Psoas muscle (tissue), 8 donors: ENCODE measurements at places on chromosomes 12 and 14. TPM values are rescaled to one million over a fixed set of nuclear protein-coding genes. Genes with fewer than 3 reads are reported as not detected.

The FAM222A gene
- 1.8 TPM for total RNA-seq

The ISM2 gene
- total RNA-seq: not detected

The MON2 gene
- total RNA-seq: 18.2 TPM

The CLEC1A gene
- total RNA-seq: 2.1 TPM

The CDK2 gene
- total RNA-seq: 7.3 TPM

The HNF1A gene
- total RNA-seq: not detected

The OLR1 gene
- total RNA-seq: 0.66 TPM

The OR8S1 gene
- total RNA-seq: not detected

The METTL25 gene
- total RNA-seq: 9.3 TPM

The SLC25A47 gene
- total RNA-seq: 0.12 TPM

The SLC6A13 gene
- 1.6 TPM for total RNA-seq

The EPYC gene
- not detected for total RNA-seq

The GZMB gene
- 1.0 TPM for total RNA-seq

The TMEM121 gene
- 0.60 TPM for total RNA-seq

The ANO4 gene
- not detected for total RNA-seq

The PLEK2 gene
- total RNA-seq: 0.59 TPM

The STRN3 gene
- 80.2 TPM for total RNA-seq

The KRT80 gene
- 0.11 TPM for total RNA-seq

The CCDC38 gene
- total RNA-seq: not detected

The CEBPE gene
- total RNA-seq: not detected

The SLC5A8 gene
- not detected for total RNA-seq

The TTC6 gene
- total RNA-seq: not detected

The PPFIA2 gene
- total RNA-seq: 0.16 TPM

The FAM161B gene
- total RNA-seq: 5.0 TPM

The TCL1B gene
- total RNA-seq: not detected

The ZNF10 gene
- 2.6 TPM for total RNA-seq

The BMAL2 gene
- 0.13 TPM for total RNA-seq

The WNT5B gene
- 0.46 TPM for total RNA-seq

The LIN7A gene
- 1.2 TPM for total RNA-seq

The KRT73 gene
- not detected for total RNA-seq

The KRT75 gene
- not detected for total RNA-seq

The CCDC177 gene
- total RNA-seq: not detected

The MEG3 gene
- 25.2 TPM for total RNA-seq

The MYL2 gene
- 8,427 TPM for total RNA-seq

The SERPINA5 gene
- total RNA-seq: 7.2 TPM

The KLRD1 gene
- total RNA-seq: 0.59 TPM

The ETFRF1 gene
- total RNA-seq: 52.1 TPM

The FGF6 gene
- total RNA-seq: 4.1 TPM

The RASSF9 gene
- 1.5 TPM for total RNA-seq

The KRT6C gene
- total RNA-seq: 0.21 TPM

The CRACR2A gene
- 0.87 TPM for total RNA-seq

The NKX2-1 gene
- total RNA-seq: not detected

The RHEBL1 gene
- not detected for total RNA-seq

The CLEC4D gene
- total RNA-seq: 0.34 TPM

The DIO2 gene
- total RNA-seq: 38.8 TPM

The PRR4 gene
- 3.4 TPM for total RNA-seq

The OSBPL8 gene
- total RNA-seq: 39.5 TPM

The CCER1 gene
- total RNA-seq: not detected

The REM2 gene
- total RNA-seq: 0.34 TPM

The CMA1 gene
- 0.92 TPM for total RNA-seq

The PTPRQ gene
- 0.04 TPM for total RNA-seq

The PPP4R4 gene
- not detected for total RNA-seq

The P2RX2 gene
- total RNA-seq: not detected

The KRT79 gene
- total RNA-seq: not detected

The CFAP73 gene
- not detected for total RNA-seq

The LRP1-AS gene
- total RNA-seq: not detected

The GLS2 gene
- total RNA-seq: not detected
